ENCODE measurements at places on chromosomes 16 and 17.

- peak; percentile 68 for DNase-seq
These were observed 36.0 kb downstream of the RTN4RL1 start for GRCh38 chr17:1989135-1989534.

- DNase-seq: no peak
These were observed 25.8 kb downstream of the NACA2 start for GRCh38 chr17:61565213-61565612.

DNA sequence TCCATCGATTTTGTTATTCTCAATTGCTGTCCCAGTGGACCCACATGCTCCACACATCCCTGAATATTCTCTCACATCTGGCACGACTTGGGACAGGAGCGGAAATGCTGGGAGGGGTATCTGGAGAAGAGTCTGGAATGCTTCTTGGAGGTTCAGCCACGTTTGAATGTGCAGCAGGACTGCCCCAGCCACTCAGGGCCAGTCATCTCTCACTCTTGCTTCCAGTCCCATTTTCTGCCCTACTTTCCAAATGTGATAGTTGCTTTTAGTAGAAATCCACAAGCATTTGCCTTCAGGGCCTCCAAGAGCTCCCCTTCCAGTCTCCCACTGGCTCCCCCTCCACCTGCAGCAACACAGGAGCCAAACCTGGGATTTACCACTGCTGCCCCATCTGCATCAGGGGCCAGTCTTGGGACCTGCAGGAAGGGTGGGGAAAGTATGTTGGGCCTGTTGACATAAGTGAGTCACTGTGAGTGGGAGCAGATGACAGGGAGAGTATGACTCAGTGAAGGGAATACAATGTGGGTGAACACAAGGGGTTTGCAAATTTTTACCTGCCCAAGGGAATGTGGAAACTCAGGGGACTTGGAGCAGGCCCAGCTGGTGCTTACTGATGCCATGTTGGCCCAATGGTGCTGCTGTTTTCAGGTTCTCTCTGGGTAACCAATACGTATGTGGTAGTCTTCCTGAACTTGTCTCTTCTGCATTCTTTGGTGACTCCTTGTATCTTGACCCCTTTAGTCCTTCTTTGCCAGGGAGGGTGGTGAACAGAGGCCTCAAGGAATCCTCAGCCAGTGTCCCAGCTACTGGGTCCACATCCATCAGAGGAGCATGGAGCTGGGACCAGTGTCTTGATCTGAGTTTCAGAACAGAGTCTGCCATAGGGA is 78.8 kb upstream of the CRHR1 start:
- DNase-seq: no peak

DNA sequence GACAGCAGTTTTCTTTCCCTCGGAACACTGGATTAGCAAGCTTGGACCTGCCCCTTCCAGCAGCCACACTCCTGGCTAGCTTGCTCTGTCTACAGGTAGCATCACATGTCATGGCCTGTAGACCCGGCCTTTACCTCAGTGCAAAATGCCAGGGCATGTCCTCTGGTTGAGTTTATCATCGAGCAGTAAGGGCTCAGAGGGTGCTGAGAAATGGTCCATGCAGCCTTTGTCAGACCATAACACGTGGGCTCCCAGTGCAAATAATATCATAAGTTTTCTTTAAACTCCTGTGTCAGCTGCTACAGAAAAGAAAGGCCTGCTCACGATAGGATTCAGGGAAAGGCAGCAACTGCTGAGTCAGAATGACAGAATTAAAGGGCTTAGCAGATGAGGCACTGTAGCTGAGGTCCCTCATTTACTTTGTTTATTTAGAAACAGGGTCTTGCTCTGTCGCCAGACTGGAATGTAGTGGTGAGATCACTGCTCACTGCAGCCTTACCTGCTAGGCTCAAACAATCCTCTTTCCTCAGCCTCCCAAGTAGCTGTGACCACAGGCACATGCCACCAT is 8.0 kb upstream of the GNA13 start:
- DNase-seq: peak; percentile 32

GRCh38 chr17:80416940-80417293 is 1.9 kb downstream of the ENDOV start:
- DNase-seq: no peak

GRCh38 chr17:76444518-76445311 is 8.2 kb downstream of the UBE2O start:
- DNase-seq: peak; percentile 33

GRCh38 chr16:26692658-26693057 is 374.1 kb upstream of the C16orf82 start:
- DNase-seq: no peak

GRCh38 chr17:29645515-29646051 is 22.9 kb upstream of the CORO6 start:
- DNase-seq: peak; percentile 86

GRCh38 chr16:3879258-3879886 is 1.1 kb downstream of the CREBBP start:
- no peak for DNase-seq

DNA sequence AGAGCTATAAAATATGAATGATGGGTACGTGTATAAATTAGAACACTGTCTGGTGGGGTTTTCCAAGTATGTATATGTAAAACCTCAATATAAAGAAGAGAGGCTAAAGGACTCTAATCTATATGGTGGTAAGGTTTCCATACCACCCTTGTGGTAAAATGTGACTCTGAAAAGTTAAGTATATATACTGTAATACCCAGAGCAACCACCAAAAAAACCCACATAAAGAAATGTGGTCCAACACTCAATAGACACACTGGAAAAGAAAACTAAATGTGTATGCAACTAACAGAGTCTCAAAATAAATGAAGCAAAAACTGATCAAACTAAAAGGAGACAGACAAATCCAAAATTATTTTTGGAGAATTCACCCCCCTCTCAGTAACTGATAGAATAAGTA is 72.2 kb downstream of the XPO6 start:
- DNase-seq: no peak

- no peak for DNase-seq
These were observed 215.6 kb downstream of the PHKB start for GRCh38 chr16:47676635-47677177.

Data from astrocyte of the spinal cord (primary cell).